ENCODE measurements at places on chromosomes 6 and 20.

DNA sequence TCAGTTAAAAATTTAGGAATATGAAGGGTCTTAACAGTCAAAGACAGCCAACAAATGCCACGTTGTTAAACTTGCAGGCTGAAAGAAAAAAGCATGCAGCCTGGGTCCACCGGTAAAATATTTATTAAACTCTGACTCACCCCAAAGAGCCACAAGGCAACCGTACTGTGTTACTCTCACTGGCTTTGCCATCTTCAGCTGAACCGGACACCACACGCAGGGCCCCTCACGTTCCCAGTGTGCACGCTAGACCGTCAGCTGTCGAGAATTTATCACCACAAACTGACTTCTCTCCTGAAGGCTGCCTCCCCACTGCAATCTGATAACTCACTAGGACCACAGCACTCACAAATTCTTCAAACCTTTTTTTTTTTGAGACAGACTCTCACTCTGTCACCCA, 30.7 kb downstream of the HUS1B start:
- DNase-seq = no peak

DNA sequence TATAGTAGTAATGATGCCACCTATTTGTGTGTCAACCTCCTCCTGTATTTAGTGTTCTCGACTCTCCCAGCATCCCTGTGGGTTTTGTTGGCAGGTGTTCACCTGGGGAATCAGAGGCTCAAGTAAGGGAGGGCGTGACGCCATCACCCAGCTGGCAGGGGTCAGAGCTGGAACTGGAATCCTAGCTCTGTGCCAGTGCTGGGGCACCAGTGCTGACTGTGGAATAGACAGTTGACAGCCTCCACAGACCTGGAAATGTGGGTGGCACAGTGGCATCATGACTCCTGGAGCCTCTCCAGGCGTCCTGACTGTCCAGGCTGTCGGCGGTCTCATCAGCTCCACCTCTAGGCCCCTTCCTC, 102.8 kb downstream of the SYCP2 start:
- no peak for DNase-seq

- DNase-seq = no peak
These were observed 305.2 kb upstream of the CITED2 start for GRCh38 chr6:139679516-139680179.

DNA sequence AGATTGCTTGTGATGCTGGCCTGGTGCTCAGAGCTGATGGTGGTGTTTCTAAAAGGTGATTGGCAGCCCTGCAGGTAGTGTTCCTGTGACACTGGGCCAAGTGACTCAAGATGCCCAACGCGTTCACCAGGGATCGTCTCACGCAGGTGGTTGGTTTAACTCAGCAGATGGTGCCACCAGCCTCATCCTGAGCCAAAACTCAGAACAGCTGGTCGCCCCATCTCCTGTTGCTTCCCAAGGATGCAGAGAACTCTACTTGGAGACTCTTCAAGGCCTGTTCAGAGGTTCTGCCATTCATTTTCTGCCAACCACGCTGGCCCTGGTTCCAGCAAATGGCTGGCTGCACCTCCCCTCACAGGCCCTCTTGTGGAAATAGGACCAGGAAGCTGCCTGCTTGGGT, 394.4 kb downstream of the CDH26 start:
- no peak for DNase-seq

- DNase-seq = no peak
These were observed 93.8 kb upstream of the BCLAF1 start for GRCh38 chr6:136383268-136383937.

DNA sequence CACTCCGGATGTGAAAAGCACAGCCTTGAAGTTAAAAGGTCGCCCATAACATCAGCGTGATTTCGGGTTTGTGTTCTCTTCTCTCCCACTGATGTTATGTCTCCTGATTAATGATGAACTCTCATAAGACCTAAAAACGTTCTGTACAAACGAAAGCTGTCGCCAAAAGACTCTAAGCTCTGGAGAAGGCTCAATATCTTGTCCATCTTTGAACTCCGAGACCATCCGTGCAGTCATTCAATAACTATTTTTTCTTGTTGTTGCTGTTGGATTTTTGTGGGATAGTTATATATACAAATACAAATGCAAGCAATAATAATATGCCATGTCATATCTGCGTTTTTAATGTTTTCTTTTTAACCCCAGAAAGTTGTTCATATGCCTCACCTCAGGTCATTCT, 291.8 kb upstream of the MARCKS start:
- DNase-seq = no peak

DNA sequence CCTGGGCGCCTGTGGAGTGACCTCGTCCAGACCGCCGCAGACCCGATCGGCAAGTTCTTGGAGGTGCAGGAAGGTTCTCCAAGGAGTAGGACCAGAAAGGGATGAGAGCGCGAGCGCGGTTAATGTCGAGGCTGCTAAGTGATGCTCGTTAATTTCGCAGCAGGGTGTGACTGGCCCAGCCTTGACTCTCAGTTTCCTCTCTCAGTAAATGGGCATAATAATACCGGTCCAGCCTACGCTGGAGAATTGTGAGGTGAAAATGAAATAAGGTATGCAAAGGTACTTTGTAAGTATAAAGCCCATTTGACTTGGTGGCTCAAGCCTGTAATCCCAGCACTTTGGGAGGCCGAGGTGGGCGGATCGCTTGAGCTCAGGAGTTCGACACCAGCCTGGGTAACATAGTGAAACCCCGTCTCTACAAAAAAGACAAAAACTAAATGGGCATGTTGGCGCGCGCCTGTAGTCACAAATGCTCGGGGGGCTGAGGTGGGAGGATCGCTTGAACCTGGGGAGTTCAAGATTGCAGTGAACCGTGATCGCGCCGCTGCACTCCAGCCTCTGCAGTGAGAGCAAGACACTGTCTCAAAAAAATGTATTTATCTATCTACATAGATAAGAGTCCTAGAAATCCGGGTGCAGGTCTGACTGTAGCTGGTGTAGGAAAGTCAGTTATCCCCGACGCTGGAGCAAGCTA, 634 bp upstream of the BTBD9 start:
- DNase-seq = no peak

- no peak for DNase-seq
These were observed 280.1 kb upstream of the PLCB4 start for GRCh38 chr20:8788831-8789230.

GRCh38 chr6:36121787-36122494, 8.4 kb upstream of the MAPK13 start:
- DNase-seq = no peak

DNA sequence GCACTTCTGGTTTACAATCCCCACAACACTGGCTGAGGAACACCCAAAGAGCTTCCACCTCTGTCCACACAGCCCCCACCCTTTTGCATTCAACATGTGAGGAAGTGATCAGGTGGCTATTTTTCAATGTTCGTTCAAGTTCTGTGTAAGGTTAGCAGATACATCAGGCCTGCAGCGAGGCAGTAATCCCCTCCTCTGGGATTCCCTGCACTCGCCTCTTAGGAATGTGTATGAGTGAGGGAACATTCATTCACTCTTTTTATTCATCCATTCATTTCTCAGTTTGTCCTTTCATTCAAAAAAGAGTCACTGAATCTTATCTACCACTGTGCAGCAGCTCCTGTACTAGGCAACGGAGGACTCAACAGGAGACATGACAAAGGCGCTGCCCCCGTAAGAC, 236.4 kb upstream of the PRDM1 start:
- DNase-seq = no peak

GRCh38 chr20:61994546-61994945, 71.1 kb downstream of the TAF4 start:
- no peak for DNase-seq

GRCh38 chr20:801678-802077, 31.8 kb upstream of the FAM110A start:
- DNase-seq = no peak

DNA sequence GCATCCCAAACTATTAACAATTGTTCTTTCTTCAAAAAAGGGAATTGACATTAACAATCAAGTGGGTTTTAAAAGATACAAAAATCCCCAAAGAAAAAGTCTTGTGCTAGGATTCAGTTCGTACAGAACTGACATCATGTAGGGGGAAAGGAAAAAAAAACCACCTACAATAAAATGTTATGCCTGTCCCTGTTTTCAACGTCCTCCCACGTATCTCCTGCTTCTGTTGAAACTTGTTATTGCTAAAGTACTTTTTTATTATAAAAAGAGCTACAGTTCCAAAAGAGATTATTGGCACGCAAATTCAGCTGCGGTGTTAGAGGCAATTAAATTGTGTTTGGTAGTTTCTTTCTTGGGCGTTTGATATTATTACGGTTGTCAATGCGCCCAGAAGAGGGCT, 102.8 kb upstream of the PHACTR1 start:
- DNase-seq = no peak

GRCh38 chr6:124872361-124873065, 89.7 kb upstream of the RNF217 start:
- no peak for DNase-seq

GRCh38 chr6:82488403-82488802, 124.8 kb downstream of the TPBG start:
- no peak for DNase-seq

GRCh38 chr6:80519811-80520594, 413.5 kb downstream of the BCKDHB start:
- DNase-seq = no peak

GRCh38 chr6:169171016-169171415, 82.6 kb downstream of the THBS2 start:
- DNase-seq = no peak

DNA sequence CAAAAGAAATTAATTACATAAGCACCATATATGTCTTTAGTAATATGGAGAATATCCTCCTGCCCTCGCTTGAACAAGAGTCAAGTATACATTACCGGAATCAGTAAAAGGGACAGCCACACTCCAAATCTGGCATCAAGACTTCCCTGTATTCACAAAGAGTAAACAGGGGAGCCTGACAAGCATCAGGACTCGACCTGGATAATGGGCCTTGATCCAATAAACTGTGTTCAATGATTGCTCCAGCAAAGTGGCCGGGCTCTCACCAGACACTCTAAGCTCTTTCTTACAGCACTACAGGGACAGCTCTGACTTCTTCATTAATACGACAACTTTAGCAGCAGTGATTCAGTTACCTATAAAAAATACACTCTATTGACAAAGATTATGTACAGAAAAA, 307.9 kb upstream of the POU3F2 start:
- no peak for DNase-seq

DNA sequence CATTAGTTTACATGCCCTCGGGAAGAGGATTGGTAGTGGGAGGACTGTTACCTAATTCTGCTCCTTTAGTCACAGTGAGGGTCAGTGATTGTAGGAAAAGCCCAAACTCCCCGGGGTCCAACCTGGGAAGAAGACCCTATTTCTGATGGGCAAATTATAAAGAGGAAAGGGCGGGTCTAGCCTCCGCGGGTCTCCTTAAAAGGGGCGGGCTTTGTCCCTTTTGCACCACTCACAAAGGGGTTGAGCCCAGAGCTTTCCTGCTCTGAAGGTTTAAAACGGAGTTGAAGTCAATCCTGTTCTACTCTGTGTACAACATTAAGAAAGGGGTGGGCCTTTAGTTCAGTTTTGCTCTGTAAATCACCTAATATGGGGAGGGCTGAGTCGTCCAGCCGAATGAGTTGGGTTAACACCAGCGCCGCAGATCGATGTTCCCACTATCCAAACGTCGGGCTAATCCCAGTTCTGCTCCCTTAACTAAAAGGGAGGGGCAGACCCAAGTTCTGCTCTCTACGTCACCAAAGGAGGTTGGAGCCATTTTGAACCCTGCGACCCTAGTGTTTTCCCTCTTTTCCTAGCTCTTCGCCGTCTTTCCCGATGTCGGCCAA, 920 bp upstream of the RNF5 start:
- DNase-seq = no peak

GRCh38 chr20:48898896-48899530, 22.5 kb upstream of the ARFGEF2 start:
- no peak for DNase-seq

DNA sequence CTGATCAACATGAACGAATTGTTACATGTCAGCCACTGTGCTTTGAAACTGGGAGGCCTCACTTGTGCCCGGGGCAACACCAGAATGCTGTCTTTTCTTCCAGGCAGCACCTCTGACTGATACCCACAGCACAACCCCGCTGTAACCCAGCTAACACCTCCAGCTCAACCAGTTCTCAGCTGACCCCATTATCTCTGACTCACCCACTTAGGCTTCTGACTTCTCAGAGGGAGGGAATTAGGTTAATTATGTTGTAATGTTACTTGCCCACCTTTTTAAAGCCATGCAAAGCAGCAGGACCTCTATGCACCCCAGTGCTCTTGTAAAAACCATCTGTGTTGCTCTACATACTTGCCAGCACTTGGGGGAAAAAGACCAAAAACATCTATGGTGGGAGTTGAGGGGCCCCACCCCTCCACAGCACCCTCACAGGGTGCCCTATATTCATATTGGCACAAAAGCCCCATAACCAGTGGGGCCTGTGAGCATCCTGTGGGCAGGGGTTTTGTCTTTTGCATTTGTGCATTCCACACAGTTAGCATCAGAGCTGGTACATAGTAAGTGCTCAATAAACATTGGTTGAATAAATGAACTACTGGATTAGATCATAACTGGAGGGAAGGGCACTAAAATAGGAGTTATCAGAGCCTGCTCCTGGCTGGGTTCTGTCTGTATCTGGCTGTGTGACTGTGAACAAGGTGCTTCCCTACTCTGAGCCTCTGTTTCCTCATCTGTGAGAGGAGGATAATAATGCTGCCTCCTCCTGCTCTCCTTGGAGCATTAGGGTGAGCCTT, 22.3 kb downstream of the BNIP5 start:
- DNase-seq = no peak

DNA sequence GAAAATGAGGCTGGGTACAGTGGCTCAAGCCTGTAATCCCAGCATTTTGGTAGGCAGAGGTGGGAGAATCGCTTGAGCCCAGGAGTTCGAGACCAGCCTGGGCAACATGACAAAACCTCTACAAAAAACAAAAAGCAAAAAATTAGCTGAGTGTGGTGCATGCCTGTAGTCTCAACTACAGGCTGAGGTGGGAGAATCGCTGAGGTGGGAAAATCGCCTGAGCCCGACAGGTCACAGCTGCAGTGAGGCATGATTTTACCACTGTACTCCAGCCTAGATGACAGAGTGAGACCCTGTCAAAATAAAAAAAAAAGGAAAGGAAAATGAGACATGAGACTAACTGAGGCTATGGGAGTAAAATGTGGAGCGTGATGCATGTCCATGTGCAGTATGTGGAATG, 88.0 kb upstream of the CD83 start:
- no peak for DNase-seq

GRCh38 chr6:4904461-4905025, 99.3 kb downstream of the RPP40 start:
- DNase-seq = no peak

DNA sequence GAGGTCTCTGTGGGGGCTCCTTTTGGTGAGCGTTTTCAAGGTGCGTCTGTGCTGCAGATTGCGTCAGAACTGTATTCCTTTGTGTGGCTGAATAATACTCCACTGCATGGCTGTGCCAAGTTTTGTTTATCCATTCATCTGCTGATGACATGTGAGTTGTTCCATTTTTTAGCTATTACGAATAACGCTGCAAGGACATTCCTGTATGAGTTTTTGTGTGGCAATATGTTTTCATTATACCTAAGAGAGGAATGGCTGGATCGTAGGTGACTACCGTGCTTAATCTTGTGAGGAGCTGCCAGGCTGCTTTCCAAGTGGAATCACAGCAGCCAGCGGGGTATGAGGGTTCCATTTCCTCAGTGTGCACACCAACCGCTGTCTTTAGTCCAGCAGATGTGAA, 1.1 kb upstream of the DACT2 start:
- DNase-seq = no peak

Measured in stimulated activated CD8-positive, alpha-beta memory T cell treated with anti-CD3 and anti-CD28 coated beads, Interleukin-4, amount 100 ng/mL, for 1 hour (primary cell).